ENCODE measurements at places on chromosomes 7 and 10.

- DNase-seq, result no peak
Observed at GRCh38 chr10:70494966-70495365, 16.4 kb downstream of the PALD1 start.

GRCh38 chr10:43623351-43623750 lies 17.1 kb downstream of the ZNF485 start:
- DNase-seq, result no peak

DNA sequence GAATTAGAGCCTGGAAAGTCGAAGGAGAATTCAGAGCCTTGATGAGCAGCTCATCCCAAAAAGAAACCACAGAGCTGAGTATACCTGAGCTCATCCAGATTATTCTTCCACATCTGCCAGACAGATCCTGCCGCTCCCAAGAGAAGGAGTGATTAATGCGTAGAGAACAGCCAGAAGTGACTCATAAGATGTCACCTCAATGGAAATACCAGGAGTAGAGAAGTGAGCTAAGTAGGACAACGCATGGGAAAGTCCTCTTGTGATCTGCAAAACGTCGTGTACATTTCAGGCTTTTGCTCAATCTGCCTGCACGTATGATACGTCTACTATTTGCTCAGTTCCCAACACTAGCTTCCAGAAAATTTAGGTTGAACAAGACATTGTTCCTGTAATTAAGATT lies 230.5 kb upstream of the AUTS2 start:
- DNase-seq, result no peak

GRCh38 chr10:124971276-124971675 lies 29.4 kb downstream of the ZRANB1 start:
- no peak for DNase-seq

DNA sequence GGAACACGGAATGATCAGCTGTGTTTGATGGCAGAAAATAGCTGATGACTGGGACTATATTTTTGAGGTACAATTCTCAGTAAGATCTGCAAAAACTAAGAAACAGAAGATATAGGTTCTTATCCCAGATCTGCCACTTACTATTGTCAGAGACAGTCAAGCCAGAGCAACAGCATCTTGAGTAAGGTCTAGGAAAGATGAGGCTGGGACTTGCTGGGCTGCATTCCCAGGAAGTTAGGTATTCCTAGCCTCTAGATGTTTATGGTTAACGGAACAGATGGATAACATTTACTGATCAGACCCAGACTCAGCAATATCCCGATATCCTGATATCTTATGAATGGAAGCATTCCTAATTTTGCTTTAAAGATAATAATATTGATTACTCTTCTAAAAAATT lies 68.7 kb upstream of the DNAJB12 start:
- DNase-seq, result no peak

DNA sequence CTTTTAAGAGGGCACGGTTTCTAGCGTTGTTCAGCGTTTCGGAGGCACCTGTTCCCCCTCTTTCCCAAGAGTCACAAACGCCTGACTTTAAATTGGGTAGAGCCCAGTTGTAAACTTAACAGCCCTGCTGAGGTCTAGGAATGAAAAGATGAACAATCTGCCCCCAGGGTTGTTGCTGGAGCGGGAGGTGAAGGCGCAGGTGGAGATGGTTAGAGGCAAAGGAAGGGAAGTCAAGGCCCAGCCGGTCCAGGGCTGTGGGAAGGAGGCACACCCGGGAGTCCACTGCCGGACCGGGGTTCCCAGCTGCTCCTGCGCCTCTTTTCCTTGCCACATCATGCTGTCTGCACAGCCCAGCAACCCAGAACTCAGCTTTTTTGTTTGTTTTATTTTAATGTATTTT lies 770 bp downstream of the PRXL2A start:
- DNase-seq, result no peak

DNA sequence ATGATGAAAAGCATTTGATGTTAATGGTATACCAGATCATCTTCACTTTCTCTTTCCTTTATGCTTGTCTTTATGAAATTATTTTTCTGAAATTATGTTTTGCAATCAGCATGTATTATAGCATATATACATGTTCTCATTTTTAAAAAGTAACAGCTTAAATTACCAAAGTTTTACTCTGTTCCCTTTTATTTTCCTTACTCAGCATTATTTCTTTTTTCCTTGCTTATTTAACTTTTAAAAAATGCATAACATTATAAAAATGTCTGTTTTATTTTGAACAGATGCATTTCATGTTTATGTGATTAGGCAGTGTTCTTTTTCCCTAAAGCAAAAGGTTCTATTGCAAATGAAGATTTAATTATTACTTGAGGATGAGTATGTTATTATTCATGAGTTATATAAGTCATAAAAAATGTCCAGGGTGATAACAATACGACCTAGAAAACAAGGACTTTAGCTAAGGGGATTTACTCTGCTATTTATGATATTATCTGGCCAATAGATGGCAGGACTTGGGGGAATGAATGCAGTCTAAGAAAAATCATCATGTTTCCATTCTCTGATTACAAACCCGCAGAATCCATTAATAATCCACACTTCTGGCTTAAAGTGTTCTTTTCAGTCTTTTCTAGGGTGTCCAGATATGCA lies 38.5 kb downstream of the CABCOCO1 start:
- DNase-seq, result no peak

DNA sequence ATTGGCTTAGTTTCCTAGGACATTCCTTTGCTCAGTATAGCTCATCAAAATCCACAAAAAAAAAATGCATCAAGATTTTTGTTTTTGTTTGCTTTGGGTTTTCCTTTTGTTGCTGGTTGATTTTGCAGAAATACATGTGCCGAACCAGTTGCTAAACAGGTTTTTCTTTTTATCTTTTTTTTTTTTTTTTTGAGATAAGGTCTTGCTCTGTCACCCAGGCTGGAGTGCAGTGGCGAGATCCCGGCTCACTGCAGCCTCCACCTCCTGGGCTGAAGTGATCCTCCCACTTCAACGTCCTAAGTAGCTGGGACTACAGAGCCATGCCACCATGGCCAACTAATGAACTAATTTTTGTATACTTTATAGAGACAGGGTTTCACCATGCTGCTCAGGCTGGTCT lies 8.3 kb downstream of the CSTF2T start:
- DNase-seq, result no peak

DNA sequence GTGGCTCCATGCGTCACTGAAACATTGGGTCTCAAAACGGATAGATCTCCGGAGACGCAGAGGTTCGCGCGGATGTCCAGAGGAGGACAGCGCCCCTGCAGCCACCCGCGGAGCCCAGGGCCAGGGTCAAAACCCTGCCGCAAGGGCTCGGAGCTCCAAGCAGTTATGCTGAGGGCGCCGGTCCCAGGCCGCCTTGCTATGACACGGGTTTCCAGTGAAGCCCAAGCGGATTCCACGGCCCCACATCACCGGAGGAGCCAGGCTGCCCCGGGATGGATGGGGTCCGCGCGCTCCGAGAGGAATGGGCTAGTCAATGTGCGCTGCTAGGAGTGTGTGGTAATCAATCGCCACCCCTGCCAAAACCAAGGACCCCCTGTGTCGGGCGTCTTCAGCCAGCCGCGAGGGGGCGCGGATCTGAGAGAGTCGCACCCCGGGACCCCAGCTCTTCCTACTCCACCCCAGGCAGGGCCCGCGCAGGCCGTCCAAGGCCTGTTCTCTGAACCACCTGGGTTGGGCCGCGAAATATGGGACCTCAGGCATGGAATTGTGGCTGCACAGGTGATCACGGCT lies 5.6 kb upstream of the EMX2 start:
- no peak for DNase-seq

GRCh38 chr7:139034336-139034735 lies 1.5 kb downstream of the ZC3HAV1L start:
- DNase-seq, result no peak

- DNase-seq, result no peak
Observed at GRCh38 chr10:104548090-104548489, 93.0 kb upstream of the SORCS3 start.

GRCh38 chr7:91079487-91079886 lies 184.7 kb upstream of the FZD1 start:
- DNase-seq, result no peak

DNA sequence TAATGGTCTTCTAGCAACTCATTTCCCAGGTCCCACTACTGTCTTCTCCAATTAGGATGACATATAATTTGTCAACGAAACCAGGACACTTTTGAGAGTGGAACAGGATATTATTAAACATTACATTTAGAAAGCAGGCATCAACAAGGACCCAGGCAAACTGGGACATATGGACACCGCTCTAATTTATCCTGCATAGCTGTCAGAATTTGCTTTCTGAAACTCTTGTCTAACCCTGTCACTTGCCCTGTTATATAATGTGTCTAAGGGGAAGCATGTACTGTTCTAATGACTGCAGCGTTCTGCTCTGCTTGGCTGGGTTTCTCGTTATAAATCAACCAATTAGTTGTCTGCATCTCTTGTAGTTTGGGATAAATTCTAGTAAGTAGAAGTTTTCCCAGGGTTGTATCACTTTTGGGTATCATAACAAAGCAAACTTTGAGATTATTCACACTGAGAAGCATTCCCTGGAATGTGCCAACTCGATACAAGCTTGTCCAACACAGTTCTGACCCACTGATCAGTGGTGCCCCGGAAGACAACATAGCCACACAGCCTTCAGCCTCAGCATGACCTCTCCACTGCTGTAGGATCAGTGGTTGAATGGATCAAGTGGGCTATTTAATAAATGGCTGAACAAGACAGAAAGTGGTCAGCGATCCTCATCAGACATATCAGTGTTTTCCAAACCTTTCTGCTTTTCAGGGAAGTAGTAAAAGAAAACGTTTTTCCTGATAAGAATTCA lies 228.1 kb downstream of the KIF20B start:
- DNase-seq, result no peak

- DNase-seq, result no peak
Observed at GRCh38 chr7:532379-533143, 12.9 kb upstream of the PDGFA start.

DNA sequence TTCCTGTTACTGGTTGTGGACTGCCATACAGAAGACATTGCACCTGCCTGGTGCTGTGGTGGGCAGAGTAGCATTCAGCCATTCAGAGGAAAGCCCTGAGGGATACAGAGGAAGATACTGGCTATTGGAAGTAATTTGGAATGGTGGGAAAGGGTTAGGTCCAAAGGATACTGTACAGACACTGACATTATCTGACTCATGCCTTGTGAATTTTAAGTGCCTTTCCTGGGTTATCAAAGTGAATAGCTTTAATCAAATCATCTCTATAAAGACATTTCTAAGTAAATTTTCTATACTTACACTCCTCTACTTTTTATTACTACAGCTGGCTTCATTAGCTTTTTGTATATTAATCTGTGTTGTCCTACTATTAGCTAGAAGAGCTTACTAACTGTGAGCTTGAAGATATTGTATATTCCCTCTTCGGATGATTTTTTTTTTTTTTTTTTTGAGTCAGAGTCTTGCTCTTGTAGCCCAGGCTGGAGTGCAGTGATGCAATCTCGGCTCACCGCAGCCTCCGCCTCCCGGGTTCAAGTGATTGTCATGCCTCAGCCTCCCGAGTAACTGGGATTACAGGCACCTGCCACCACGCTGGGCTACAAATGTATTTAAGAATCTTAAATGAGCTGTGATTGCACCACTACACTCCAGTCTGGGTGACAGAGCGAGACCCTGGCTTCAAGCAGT lies 186.5 kb downstream of the ADK start:
- DNase-seq, result no peak

DNA sequence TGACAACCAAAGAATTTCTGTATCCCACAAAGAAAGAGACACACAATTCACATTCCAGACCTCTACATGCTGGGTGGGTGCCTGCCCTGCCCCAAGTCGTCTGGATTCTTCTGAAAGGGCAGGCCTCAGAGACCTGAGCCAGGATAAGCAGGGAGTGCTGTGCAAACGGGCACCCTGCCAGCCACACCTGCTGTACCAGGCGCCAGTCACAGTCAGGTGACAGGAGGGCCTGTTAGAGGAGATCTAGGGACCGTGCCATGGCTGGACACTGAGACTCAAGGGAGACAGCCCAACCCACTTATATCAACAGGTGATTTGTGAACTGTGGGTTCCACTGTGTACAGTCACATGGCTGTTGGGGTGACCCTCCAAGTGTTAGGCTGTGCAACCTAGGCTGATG lies 103.1 kb upstream of the AFAP1L2 start:
- DNase-seq, result peak; percentile 55

- DNase-seq, result no peak
Observed at GRCh38 chr10:86375204-86375603, 8.6 kb upstream of the GRID1 start.

DNA sequence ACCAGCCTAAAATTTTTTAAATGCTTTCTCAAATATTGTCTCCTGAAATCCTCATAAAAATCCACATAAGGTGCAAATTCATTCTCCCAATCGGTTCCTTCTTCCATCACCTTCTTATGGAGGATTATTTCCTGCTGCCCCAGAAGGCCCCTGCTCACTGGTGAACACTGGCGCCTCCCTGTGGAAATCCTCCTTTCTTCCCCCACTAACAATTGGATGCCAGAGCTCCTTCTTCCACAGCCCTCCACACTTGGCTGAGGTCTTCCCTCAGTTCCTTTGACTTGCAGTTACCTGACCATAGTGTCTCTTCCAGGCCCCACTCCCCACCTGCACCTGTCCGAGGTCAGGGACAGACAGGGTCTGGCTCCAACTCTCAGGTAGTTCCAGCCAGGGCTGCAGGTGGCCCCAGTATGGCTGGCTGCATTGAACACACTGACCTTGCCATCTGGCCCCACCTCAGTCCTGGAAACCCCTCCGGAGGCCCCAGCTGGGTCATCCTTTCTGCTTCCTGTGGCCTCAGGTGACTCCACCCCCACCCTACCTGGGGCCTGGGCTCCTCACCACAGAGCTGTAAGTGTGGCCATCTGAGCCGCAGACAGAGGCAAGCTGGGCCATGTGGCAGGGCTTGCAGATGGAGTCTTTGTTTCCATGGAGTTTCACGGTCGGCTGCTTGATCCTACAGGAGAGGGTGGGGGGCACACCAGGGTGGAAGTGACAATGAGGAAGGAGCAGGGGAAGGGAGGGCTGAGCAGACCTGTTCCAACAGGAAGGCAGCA lies 18.4 kb downstream of the SPOCK2 start:
- no peak for DNase-seq

- peak; percentile 56 for DNase-seq
Observed at GRCh38 chr10:102596506-102596971, 47.7 kb upstream of the TRIM8 start.

GRCh38 chr10:61844116-61844822 lies 57.2 kb upstream of the ARID5B start:
- no peak for DNase-seq

DNA sequence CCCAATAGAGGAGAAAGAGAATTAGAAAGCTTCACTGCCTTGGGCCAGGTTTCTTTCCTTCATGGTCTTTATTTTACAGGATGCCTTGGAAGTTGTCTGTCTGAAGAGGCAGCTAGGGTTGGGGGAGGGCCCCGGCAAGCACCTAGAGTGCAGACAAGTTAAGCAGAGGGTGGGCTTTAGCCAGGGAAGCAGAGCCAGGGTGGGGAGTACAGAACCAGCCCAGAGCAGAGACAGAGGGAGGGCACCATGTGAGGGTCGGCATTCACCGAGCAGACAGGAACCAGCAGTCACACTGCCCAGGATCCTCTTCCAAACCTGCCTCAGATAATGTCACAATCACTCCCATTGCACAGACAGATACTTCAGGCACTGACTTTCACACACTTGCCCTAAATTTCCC lies 75.9 kb downstream of the ADARB2 start:
- no peak for DNase-seq
